Stimulated activated CD4-positive, alpha-beta T cell treated with anti-CD3 and anti-CD28 coated beads, Interleukin-2, amount 100 ng/mL, for 4 hours (primary cell): ENCODE measurements at places on chromosomes 2 and 18.

- DNase-seq = no peak
Measured at GRCh38 chr18:25743646-25744151, 346.7 kb downstream of the SS18 start.

- no peak for DNase-seq
Measured at GRCh38 chr2:119126650-119127049, 31.9 kb downstream of the C1QL2 start.

GRCh38 chr2:235654103-235654813 lies 160.4 kb downstream of the AGAP1 start:
- DNase-seq = no peak

GRCh38 chr2:44770221-44771195 lies 171.0 kb upstream of the SIX3 start:
- no peak for DNase-seq

GRCh38 chr2:70944111-70944690 lies 8.5 kb downstream of the ATP6V1B1 start:
- DNase-seq = no peak

DNA sequence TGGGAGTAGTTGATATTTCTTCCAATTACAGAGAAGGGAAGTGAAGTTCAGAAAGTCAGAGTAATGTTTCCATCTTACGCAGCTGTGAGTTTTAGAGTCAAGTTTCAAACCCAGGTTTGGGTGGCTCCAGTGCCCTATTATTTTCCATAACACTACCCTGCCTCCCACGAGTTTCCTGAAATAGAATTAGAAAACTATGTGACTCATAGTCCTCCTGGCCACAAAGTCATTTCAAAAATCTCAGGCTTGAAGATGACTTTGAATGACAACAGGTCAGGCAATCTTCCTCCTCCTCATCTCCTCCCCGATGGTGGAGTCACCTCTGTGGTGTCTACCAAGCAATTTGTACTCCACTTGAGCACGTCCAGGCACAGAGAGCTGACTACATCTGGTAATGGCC lies 212.3 kb upstream of the TRIB2 start:
- peak; percentile 31 for DNase-seq

DNA sequence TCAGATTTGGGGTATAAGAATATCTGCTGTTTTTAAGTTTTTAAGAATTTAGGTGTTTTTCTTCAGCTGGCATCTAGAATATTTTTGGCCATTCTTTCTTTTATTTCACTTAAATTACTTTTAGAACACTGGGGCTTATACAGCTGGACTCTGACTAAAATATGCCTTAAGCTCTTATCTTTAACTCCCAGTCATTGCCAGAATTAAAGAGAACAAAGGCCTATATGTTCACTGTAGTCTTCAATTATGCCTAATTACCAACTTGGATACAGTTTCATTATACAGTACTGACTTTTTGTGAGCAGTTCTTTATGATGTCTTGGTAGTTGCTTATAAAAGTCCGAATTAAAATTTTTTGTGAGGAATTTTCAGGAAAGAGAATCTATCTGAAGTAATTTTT lies 192.8 kb downstream of the ZNF407 start:
- DNase-seq = no peak

GRCh38 chr18:59952283-59953007 lies 52.6 kb downstream of the PMAIP1 start:
- no peak for DNase-seq

DNA sequence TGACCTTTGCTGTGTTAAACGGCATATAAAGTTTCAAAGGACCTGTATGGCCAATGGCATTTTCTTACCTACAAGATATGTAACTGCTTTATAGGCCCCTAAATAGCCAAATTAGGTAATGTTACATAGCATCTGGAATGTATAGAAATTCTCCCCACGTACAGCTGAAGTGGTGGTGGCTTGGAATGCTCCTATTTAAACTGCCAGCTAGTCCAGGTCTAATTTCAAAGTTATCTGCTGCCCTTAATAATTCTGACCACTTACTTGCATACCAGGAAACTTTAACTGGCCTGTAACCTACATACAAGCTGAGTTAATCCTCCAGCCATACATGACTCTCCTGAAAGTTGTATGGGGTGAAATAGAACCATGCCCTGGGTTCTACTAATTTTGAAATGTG lies 1.3 kb downstream of the KIAA2012 start:
- DNase-seq = no peak

- no peak for DNase-seq
Measured at GRCh38 chr2:32926708-32927084, 20.1 kb upstream of the LTBP1 start.

GRCh38 chr2:111930875-111931274 lies 32.5 kb downstream of the MERTK start:
- DNase-seq = no peak
